LoVo (cell line): ENCODE measurements at places on chromosomes 2 and 18.

DNA sequence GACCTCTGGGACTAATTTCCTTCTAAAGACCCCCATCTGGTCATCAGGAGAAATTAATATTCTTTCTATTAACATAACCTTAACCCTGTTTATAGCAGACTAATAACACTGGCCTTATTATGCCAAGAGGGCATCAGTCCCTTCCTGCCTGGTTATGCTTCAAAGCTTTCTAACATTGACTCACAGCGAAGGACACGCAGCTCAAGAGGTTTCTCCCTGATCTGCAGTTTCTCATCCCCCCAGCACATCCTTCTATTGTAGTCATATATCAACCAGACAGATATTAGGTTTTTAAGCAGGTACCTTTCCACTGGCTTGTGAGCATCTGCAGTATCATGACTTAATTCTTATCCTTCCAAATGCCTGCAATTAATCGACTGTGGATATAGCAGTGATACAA lies 100.0 kb upstream of the CXCR4 start:
- DNase-seq = no peak

DNA sequence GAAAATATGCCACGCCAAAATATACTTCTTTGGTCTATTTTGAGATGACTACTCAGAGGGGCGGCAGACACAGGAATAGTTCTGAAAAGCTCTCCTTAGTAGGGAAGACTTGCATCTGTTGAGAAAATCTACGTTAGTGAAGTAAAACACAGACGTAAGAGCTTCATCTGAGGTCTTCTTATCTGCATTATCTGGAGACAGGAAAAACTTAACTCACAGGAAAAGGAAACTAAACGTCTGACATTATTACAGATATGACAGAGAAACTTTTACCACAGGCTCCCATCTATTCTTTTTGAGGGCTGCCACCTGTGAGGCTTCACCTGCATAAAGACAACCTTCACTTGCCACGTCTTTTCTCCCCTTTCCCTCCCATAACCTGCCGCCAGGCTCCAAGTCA lies 1295.7 kb downstream of the LRP1B start:
- no peak for DNase-seq

DNA sequence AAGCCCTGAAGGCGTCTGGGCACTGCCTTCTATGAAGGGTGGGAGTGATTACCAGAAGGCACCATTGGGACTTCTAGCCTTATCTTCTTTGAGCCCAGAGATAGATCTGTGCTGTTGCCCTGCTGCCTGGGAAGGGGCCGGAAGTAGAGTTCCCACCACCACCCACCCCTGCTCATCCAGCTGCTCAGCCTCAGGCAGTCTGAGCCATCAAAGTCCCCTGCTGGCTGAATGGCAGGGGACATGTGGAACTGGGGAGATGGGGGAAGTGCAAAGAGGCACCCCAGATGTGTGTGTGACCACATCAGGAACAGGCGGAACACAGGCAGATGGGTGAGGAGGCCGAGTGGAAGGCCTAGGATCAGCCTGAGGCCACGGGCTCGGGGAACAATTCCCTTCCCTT lies 3.3 kb upstream of the WNT10A start:
- no peak for DNase-seq

DNA sequence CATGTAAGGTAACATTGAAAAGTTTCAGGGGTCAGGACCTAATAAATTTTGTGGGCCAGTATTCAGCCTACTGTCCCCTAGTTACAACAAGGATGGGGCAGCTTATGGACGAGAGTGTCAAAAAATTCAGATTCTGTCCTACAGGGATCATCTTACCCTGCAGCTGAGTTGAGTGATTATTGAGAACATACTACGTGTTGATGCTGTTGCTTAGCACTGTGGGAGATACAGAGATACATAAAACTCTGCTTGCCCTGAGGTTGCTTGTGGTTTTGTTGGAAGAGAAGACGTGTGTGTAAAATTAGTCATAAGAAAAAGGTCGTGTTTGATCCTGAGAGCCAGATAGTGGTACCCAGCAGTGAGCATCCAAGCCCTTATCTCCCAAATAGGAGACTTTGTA lies 253.2 kb downstream of the NEDD4L start:
- DNase-seq = no peak

GRCh38 chr2:208783184-208783583 lies 376.6 kb downstream of the PTH2R start:
- no peak for DNase-seq

- DNase-seq = no peak
Measured at GRCh38 chr18:32607816-32608215, 137.1 kb upstream of the GAREM1 start.

DNA sequence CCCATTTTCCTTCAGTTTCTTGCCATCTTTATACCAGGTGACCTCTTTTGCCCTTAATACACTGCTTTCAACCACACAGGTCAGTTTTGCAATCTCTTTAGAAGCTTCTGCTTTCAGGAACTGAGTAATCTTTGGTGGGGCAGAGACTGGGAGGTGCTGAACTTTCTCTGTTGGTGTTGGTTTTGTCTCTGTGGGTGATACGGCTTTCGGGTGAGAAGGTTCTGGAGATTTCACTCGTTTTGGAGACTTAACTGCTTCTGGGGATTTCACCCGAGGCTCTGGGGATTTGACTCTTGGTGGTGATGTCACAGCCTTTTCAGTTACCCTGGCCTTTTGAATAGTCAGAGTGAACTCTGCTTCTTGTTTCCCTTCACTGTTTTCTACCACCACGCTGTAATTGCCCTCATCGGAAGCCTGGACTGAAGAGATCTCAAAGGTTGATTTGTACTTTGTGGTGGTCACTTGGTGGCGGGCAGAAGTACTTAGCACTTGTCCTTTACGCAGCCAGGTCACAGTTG lies 50.4 kb downstream of the PLEKHA3 start:
- no peak for DNase-seq
